Ascending aorta (tissue), 2 donors: ENCODE measurements at places on chromosomes 5 and 9. TPM values are rescaled to one million over a fixed set of nuclear protein-coding genes. Genes with fewer than 3 reads are reported as not detected.

The CNTFR gene
- total RNA-seq, result 4.7 TPM

The SPINK5 gene
- not detected for total RNA-seq

DNA sequence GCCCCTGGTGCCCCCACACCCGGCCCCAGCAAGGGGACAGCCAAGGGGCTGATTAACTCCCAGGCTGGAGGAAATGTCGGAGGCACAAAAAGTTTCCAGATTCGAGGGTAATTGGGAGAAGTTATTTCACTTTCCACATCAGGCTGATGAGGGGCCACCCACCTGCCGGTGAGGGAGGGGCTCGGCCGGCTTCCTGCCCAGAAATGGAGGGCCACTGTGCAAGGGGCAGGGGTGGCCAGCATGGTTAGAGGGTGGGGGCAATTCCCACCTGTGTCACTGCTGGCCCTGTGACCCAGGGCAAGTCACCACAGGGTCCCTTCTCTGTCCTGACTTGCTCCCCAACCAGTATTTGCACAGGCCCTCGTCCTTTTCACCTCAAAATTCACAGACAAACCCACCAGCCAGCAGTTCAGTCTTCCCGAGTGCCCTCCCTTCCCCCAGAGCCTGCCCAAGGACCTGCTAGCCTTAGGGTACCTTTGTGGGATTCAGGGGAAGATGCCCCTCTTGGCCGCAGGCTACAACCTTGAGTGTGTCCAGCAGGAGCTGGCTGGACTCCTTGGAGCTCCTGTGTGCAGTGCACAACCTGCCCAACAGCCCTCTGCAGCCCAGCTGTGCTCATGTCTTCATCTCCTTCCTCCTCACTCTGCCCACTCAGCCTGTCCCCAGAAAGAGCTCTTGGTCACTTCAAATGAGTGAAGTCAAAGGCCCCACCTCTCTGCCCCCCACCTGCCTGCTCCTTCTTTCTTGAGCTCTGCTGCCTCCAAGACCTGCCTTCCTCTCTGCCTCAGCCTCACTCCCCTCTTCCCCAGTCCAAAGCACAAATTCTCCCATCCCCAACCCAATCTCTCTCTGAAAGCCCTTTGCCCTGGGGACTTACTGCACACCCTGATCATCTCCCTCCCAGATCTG lies 130.5 kb downstream of the BARX1 start:
- no peaks in the 10 kb centered on the region for H3K27me3 ChIP-seq
- no peak overlapping the region for H3K27ac ChIP-seq
- no peak for DNase-seq
- H3K4me1 ChIP-seq, result no peaks in the 10 kb centered on the region
- no peaks in the 10 kb centered on the region for H3K36me3 ChIP-seq

DNA sequence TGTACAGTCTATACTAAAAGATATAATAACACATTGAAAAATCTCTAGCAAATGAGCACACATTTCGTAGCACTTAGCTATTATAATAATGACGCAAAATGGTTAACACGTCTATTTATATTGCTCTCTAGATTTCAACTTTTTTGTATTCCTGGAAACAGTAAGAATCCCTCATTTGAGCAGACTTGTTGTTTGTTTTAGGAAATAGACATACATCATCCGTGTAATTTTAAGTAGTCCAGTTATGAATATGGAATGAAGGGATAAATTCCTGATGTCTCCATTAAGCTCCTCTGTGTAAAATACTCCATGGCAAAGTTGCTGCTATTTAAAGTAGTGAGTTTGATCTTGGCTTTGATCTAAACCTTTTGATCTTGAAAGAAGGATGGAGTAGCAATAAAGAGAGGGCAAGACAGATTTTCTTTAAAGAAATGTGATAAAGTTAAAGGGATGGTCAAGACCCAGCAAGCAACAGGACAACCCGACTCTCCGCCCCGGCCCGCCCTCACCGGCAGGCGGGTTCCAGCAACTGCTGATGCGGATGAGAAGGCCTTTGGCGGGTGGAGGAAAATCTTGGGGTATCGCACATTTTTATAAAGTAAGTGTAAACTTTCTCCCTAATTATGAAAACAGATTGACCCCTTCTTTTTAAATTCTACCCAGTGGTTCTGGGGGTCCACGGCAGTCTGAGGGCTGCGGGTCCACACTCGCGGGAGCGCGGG lies 277.4 kb downstream of the AOPEP start:
- peak overlapping the region; percentile 81 for H3K4me3 ChIP-seq
- peaks cover 8% of the 10 kb centered on the region for H3K36me3 ChIP-seq
- no peak for DNase-seq
- peak overlapping the region; percentile 100 for H3K27ac ChIP-seq
- no peaks in the 10 kb centered on the region for H3K4me1 ChIP-seq
- no peaks in the 10 kb centered on the region for H3K27me3 ChIP-seq

DNA sequence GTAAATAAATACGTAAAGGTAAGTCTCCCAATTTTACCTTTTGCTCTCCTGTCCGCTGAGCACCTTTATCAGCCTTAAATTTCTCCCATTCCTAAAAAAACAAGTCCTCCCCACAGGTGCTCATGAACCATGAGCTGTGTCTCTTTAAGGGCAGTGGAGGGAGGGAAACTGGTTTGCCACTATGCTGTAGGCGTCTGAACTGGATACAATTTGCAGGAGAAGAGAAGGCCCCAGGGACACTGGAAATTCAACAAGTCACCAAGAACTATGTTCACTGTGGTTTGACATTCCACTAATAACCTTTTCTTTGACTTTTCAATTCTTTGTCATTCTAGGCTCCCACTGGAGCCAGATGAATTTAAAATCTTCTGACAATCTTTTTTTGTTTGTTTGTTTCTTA lies 72.2 kb downstream of the LHFPL2 start:
- H3K36me3 ChIP-seq, result no peaks in the 10 kb centered on the region
- no peaks in the 10 kb centered on the region for H3K27me3 ChIP-seq
- H3K27ac ChIP-seq, result peak overlapping the region; percentile 60
- no peak for DNase-seq
- H3K4me1 ChIP-seq, result peaks cover 15% of the 10 kb centered on the region

DNA sequence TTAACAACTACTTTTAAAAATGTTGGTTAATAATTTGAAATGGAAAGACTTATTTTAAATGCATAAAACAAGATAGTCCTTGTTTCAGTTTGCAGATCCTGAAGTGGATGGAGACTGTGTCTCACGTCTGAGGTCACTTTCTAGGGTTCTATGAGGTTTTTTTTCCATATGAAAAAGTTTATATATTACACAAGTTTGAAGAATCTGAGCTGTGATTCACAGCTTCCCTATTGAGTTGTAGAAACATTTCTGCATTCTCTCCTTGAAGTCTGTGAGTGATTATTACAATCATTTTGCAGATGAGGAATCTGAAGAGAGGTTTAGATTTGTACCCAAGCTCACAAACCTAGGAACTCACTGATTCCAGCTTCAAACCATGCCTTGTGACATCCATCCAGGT lies 442.5 kb upstream of the KLF4 start:
- H3K4me1 ChIP-seq, result no peaks in the 10 kb centered on the region
- H3K4me3 ChIP-seq, result no peak overlapping the region
- H3K27ac ChIP-seq, result no peak overlapping the region
- no peaks in the 10 kb centered on the region for H3K27me3 ChIP-seq

The FGF1 gene
- total RNA-seq, result 23.5 TPM
